ENCODE measurements at places on chromosomes 7 and 10.
A peak's percentile ranks its signal among the peaks of the same experiment; 100 is the strongest.

DNA sequence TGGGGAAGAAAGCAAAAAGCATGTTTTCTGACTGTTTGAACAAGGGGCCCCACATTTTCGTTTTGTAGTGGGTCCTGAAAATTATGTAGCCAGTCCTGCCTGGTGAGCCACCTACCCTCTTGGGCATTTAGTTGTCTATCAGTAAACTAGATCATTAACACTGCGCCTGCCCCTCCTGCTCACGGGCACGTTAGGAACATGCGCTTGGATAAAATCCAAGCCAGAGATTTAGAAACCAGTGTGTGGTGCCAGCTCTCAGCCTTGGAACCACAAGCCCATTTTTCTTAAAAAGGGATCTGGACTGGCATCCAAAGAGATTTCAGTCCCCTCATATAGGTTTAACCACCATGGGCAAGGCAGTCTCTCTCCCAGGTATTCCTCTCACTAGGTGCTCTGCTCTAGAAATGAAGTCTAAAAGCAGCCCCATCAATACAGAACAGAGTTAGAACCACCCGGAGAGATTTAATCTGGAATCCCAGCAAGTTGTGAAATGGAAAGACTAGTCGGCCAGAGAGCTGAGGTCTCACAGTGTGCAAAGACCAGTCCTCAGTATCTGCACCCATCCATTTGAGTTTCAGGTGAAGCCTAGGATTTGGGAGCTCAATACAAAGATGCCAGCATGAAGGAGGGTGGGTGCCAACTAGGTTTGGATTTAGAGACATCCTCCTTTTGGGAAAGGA is 123.9 kb upstream of the TCF7L2 start:
- no peak for DNase-seq

GRCh38 chr10:30432622-30433305 is 1.2 kb upstream of the MAP3K8 start:
- no peak for DNase-seq

DNA sequence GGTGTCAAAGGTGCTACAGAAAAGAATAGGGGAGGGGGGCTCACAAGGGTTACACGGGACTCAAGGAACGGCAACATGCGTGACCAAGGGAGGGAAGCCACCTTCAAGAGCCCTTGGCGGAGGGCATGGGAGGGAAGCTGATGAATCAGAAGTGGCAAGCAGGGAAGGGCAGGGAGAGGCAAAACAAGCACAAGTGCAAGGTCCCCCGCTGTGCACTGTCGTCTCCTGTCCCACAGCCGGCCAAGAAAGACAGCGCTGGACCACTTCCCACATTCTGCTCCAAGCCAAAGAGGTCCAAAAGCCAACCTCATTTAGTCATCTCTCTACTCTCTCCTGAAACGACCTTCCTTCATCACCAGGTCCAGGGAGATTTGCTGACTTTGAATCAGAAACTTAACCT is 102.7 kb downstream of the CALN1 start:
- DNase-seq, result no peak

- no peak for DNase-seq
Observed at GRCh38 chr10:97408496-97408992, 7.4 kb upstream of the RRP12 start.

GRCh38 chr7:121267612-121268011 is 61.2 kb upstream of the WNT16 start:
- no peak for DNase-seq

GRCh38 chr10:49539320-49539885 is 482 bp upstream of the ERCC6 start:
- DNase-seq, result no peak

DNA sequence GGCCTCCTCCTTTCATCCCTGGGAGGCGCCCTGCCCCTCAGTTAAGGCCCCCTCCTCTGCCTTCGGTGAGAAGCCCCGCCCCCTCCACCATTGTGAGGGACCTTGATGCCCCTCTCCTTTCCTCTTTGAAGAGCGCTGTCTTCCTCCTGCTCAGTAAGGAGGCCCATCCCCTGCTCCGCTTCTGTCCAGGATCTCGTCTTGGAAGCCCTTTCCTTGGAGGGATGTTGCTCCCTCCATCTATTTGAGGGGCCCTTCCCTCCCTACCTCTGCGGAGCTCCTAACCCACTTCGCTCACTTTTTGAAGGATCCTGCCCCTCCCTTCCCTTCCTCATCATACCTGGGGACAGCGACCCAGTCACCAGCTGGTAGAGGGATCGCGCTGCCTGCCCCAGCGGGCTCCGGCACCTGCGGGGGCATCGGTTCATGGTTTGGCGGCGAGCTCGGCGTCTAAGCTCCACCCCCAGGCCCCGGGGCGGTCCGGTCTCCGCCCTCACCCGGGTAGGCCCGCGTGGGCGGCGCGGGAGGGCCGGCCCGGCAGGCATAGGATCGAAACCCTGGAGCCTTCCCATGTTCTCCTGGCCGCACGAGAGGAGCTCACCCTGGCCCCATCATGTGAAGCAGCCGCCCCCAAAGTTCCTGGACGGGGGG is 4.1 kb downstream of the KCNIP2 start:
- peak; percentile 46 for DNase-seq

DNA sequence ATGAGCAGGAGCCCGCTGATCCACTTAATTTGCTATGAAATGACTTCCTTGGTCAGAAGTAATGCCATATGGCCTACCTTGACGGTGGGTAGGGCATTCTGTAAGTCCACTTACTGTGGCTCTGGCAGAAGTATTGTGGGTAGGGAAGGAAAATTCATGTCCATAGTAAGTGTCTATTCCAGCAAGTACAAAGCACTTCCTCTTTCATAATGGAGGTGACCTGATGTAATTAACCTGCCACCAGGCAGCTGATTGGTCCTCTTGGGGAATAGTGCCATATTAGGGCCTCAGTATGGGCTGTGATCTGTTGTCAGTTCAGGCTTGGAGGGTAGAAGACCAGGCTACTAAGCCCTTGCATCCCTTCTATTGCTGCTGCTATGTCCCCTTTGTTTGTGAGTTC is 103.9 kb downstream of the SLC37A3 start:
- no peak for DNase-seq

GRCh38 chr7:56046721-56047445 is 4.4 kb downstream of the PSPH start:
- DNase-seq, result no peak

DNA sequence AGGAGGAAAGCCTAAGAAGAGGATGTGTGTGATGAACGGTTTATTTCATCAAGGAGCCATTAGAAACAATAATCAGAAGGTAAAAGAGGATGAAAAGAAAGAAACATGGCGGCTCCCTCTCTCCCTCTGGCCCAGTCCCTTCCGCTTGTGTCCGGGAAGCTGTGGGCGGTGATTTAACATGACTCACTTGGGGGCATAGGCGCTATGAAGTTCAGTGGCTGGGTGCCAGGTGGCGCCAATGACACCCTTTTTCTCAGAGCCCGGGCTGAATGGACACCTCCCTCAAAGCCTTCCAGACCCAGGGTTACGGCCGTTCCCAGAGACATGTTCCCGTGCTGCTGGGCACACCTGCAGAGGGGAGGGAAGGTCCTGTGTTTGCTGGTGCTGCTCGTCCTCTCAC is 244.0 kb downstream of the SKAP2 start:
- no peak for DNase-seq

GRCh38 chr10:110758898-110759297 is 112.8 kb upstream of the PDCD4 start:
- no peak for DNase-seq

DNA sequence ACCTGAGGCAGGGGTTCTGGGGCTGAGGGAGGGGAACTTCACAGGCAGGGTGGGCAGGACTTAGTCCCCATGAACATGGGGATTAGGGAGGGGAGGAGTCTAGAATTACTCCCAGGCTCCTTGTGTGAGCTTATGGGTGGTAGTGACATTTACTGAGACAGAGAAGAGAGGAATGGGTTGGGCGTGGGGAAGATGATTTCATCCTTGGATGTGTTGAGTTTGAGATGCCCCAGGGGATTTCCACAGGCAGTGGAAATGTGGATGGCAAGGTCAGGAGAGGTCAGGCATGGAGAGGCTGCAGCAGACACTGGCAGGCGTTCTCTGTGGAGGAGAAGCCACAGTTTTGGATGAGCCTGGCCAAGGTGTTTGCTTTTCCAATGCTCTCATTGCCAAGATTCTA is 26.4 kb upstream of the GSDME start:
- DNase-seq, result no peak

GRCh38 chr7:139602143-139602722 is 78.7 kb downstream of the CLEC2L start:
- DNase-seq, result no peak

DNA sequence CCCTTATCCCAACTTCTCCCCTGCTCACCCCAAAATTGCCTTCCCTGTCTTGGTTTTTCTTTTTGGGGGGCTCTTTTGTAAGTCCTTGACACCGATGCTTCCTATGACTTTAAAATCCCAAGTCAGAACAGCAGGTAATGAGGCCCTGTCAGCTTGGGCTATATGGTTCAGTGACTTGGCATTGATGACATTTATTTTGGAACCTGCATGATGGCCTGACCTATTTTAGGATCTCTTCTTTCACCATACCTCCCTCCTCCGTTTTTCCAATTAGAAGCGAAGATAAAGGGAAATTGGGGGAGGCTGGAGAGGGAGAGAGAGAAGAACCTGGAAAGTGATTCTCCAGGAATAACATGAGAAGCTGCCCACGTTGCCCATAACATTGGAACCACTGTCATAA is 424.9 kb upstream of the AUTS2 start:
- DNase-seq, result no peak
